Stimulated activated memory B cell treated with anti-CD40 and anti-IgM and Interleukin-4, amounts not matched to agents 10 μg/mL and 1 μg/mL and 100 μg/mL, for 72 hours (primary cell): ENCODE measurements at places on chromosomes 13 and 19.

DNA sequence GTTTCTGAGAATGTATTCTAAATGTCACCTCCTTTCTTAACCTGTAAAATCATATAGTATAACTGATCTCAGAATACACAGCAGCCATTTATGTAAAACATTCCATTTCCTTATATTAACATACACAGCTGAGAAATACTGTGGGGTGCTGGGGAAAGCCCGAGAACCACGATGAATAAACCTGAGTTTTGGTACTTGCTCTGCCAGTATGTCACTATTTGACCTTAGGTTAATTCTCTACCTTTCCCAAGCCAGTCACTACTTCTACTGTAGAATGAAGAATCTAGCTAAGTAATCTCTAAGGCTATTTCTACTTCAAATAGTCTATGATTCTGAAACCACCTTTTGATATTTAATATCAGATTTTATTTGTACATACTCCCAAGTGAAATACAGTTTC, 173.7 kb downstream of the TBC1D4 start:
- peak; percentile 71 for ATAC-seq

GRCh38 chr19:29542327-29542726, 16.5 kb downstream of the VSTM2B start:
- no peak for ATAC-seq

DNA sequence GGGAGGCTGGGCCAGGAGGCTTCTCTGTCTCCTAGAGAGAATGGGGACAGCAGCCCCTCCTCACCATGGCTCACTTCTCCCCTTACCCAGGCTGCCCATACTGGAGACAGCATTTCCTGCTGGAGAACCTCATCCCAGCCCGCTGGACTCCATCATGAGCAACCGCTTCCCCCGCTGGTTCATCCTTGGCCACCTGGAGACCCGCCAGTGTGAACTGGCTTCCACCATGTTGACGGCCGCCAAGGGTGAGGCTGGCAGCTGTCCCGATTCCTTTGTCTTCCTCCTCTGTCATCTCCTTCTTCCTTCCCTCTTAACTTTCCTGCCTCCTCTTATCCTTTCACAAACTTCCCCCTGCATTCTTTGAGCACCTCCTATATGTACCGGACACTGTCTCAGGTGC, 28.0 kb downstream of the ZSWIM4 start:
- ATAC-seq: no peak

- no peak for ATAC-seq
Measured at GRCh38 chr13:19075418-19075817, 106.2 kb downstream of the TUBA3C start.

DNA sequence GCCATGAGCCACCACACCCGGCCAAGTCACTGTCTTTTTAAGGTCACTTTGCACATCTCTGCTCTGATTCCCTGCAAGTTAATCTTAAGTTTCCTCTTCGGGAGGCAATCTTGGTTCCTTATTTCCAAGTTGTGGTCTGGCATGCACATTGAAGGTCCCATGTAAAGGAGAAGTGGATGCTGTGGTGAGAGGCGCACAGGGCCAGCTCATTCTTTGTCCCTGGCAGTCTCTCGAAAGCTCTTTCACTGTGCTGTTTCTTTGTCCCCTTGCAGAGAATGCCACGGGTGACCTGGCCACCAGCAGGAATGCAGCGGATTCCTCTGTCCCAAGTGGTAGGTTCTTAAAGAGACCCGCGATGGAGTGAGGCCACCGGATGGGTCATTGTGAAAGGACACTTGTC, 16.4 kb upstream of the C19orf33 start:
- ATAC-seq: no peak

GRCh38 chr19:50431343-50432220, 1.1 kb upstream of the MYBPC2 start:
- peak; percentile 81 for ATAC-seq

DNA sequence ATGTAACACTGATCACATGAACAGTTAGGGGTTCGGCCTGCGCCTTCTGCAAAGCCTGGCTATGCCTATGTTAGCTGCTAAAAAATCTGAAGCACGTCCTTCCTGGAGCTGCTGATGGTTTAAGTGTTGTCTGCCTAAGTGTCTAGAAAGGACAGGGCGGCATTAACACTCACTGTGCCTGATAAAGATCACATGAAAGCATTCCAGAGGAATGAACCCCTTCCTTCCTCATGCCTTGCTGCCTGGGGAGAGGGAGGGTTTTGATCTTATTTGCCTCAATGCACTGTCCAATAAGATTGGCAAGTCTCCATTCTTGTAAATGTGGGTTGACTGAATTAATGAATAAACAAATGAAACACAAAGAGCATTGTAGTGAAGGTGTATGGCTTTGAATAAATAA, 5.2 kb downstream of the DOCK9 start:
- no peak for ATAC-seq

DNA sequence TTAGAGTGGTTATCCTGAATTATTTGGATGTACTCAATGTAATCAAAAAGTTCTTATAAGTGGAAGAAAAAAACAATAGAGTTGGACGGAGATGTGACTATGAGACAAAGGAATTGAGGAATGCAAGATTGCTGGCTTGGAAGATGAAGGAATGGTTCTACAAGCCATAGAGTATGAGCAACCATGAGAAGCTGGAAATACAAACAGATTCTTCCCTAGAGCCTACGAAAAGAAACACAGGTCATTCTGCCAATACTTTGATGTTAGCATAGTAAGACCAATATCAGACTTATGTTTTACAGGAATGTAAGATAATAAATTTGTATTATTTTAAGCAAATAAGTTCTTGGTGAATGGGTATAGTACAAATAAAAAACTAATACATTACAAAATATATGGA, 249.2 kb downstream of the DIAPH3 start:
- no peak for ATAC-seq

- no peak for ATAC-seq
Measured at GRCh38 chr19:49073514-49074378, 1.2 kb upstream of the KCNA7 start.

DNA sequence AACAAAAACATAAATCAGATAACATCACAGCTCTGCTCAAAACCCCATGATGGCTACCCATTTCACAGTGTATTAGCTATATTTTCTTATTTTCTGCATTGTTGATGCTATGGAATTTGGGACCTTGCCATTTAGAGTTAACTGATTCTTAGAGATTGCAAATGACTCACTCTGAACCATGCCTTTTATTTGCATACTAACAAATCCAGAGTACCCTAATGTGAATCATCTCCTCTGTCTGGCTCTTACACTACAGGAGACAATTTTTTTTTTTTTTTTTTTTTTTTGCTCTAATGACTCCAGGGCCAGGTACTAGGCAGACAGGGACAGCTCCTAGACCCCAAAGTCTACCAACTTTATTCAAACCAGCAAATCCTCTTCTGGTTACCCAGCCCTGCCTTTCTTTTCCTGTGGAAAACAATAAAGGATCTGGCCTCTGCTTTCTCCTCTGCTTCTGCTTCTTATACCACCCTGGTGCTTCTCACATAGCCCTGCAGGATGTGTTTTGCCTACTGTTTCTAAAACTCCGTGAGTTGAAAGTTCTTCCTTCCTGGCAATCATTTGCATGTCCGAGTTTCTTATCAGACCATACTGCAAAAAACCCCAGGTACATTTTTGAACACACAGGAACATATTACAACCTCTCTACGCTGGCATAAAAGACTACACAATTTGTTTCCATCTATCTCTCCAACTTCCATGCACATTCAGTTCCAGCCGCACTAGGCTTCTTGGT, 10.6 kb upstream of the ZNF460 start:
- ATAC-seq: peak; percentile 86

- ATAC-seq: no peak
Measured at GRCh38 chr13:50701469-50701868, 142.0 kb downstream of the DLEU7 start.

DNA sequence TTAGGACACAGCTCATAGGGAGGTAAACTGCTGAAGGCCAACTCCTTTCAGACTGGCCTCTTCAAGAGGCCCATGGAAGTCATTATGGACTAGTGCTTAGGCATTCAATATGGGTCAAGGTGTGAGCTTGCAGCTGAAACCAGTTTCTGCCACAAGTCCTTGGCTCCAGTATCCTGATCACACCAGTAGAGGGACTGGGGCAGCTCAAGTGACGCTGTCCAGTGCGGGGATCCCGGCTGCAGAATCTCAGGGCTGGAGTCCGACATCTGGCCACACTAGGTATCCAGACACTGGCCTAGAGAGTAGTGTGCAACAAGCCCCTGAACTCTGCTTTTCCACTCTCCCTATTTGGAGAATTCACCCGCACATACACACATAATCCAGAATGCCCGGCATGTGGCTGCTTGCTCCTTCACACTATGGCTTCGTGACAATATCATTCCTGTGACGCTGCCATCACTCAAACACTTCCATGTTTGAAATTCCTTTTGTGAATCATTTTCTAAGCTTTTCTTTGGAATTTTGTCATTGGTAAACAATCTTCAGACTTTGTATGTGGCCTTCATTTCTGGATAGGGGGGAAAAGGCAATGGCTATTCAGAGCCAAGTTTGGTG, 425.1 kb downstream of the EFNB2 start:
- no peak for ATAC-seq

GRCh38 chr13:86563308-86563707, 764.1 kb upstream of the SLITRK6 start:
- ATAC-seq: no peak

- ATAC-seq: no peak
Measured at GRCh38 chr13:19060311-19061002, 121.2 kb downstream of the TUBA3C start.

DNA sequence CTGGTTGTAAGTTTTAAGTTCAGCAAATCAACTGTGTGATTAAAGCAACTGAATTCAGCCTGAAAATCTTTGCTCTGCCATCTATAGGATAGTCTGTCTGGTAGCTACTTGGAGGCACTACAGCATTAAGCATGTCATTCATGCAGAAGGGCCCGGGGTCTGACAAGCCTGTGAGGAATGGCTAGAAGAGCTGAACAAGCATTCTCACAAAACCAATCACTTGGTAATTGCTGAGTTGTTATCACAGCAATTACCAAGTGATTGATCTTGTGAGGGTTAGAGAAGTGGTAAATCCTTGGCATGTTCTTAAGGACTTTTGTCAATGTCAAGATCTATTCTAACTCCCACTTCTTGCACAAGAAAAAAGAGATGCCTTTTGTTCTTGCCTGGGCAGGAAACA, 356.1 kb downstream of the FGF14 start:
- ATAC-seq: no peak

DNA sequence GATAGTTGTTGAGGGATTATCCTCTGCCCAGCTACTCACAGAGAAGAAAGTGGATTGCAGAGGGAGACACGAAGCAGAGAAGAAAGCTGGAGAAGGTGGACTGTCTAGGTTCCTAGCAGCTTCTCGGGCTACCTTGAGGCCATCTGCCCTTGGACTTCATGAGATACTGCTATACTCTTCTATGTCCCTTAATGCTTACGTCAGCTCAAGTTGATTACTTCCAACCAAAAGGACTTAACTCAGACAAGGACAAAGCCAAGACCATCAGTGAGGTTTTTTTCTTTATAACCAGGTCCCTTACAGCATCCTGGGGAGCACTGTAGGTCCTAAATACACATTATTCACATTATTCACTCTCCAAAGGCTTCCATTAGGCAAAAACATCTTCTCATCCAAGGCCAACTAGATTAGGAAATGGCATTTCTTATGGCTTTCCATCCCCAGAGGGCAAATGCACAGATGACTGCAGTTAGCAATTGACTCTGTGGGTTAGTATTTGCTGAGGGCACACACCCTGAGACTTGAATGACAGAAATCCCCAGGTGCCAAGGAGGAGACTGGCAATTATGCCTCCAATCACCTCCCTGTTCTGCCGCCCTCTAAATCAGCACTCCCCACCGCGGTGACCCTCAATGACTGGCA, 4.1 kb upstream of the UBE2L5 start:
- ATAC-seq: no peak

GRCh38 chr13:35690581-35691207, 214.2 kb upstream of the MAB21L1 start:
- ATAC-seq: no peak

DNA sequence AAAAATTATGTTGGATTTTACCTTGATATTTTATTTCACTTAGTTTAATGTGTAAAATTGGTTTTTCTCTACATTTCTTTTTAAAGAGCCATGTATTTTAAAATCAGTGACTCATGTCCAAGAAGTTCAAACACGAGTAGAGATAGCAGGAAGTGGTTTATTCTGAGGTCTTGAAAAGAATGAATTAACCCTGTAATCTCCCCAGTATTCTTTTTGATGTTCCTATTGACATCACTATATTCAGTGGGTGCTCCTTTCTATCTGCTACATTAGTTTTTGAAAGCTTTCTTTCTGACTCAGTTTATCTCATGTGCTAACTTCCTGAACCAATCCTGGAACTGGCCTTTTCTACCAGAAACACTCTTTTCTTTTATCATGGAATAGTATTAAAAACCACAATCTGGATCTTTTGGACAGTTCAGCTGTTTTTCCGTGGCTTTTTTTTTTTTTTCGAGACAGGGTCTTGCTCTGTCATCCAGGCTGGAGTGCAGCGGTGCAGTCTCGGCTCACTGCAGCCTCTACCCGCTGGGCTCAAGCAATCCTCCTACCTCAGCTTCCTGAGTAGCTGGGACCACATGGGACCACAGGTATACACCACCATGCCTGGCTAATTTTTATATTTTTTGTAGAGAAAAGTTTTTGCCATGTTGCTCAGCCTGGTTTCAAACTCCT, 114.9 kb downstream of the PCCA start:
- ATAC-seq: no peak

- ATAC-seq: peak; percentile 80
Measured at GRCh38 chr13:35694549-35695447, 218.3 kb upstream of the MAB21L1 start.

DNA sequence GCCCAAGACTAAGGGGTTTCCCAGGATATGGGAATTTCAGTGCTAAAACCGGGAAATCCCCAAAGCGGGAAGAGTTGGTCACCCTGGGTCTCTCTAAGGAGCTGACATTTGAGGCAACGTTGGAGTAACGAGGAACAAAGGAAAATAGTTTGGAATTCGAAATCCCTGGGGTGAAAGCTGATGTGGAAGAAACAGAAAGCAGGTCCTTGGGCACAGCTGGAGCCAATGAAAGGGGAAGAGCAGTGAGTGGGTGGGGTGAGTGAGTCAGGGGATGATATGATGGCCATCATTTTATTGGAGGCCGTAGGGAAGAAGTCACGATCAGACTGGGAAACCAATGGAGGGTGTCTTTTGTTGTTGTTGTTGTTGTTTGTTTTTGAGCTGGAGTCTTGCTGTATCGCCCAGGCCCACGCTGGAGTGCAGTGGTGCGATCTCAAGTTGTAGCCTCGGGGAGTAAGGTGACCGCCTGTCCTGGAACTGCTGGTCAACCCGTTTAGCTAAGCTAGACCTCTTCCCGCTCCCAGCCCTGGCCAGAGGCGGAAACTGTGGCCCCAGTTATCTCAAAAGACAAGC, 3.4 kb upstream of the RFX2 start:
- ATAC-seq: no peak

- ATAC-seq: no peak
Measured at GRCh38 chr13:76474356-76474755, 411.8 kb downstream of the KCTD12 start.
